ENCODE measurements at places on chromosomes 1 and 21.

GRCh38 chr1:203380420-203381150 lies 29.7 kb upstream of the FMOD start:
- no peak for DNase-seq

DNA sequence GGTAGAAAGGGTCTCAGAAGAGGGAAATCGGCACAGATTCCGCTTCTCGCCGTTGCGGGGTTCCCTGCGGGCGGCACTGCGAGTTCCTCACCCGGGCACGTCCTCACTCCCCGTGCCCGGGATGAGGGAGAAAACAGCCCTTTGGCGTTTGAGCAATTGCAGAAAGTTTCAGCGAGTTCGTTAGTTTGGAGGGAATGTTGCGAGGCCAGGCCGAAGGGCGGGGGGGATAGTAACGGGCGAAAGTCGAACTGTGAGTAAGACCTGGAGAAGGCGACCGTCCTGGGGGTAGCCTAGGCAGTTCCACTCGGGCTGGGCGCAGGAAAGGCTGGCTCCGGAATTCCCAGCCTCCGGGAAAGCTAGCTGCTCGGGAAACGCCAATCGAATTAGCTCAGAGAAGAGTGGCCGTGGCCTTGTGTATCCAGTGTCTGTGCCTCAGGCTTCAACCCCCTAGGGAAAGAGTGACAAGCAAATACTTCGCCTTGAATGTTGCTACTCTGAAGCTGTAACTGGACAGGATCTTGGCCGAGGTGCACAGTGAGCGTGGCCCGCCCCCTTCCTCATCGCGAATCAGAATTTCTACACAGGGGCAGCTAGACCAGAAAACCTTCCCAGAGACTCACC lies 787 bp downstream of the PTGFR start:
- DNase-seq = no peak

DNA sequence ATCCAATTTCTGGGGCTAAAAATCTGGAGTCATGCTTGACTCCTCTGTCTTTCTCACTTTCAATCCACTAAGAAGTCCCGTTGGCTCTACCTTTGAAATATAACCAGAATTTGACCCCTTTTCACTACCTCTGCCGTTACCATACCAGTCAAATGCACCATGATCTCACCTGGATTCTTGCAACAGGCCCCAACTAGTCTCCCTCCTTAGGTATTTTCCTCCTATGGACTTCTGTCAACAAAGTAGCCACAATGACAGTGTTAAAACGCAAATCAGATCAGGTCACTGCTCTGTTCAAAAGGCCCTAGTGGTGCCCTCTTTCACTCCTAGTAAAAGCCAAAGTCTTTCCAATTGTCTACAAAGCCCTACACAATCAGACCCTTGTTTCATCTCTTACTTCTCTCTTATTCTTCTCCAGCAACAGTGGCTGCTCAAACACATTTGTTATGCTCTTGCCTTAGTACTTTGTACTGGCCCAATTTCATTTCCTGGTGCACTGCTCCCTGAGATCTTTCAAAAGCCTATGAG lies 35.7 kb upstream of the AGL start:
- DNase-seq = no peak

GRCh38 chr21:33355996-33356395 lies 31.2 kb downstream of the IFNAR1 start:
- no peak for DNase-seq

DNA sequence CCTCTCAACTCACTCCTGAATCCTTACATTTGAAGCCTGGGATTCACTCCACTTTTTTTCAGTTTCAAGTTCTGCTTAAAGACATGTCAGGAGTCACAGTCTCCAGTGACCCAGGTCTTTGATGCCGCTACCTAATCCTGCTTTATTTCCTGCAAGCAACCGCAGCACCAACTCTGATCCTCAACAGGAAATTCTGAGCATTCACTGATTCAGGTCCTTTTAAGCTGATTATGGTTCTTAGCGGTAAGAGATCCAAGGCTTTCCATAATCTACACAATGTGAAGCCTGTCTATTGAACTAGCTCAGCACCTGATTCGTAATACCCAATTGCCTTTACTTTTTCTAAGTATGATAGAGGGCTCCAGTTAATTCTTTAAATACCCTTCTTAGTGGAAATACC lies 43.7 kb upstream of the PIGC start:
- DNase-seq = no peak

DNA sequence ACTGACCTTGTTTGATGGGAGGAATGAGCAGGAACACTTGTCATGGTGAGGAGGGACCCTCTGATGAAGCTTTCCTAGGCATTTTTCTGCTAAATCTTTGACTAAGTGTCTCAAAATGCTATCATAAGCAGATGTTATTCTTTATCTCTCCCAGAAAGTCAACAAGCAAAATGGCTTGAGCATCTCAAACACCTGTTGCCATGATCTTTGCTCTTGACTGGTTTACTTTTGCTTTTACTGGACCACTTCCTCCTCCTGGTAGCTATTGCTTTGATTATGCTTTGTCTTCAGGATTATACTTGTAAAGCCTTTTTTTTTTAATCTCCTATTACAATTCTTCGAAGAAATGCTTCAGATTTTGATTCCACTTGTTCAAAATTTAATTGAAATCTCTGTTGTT lies 157.4 kb downstream of the GPR52 start:
- DNase-seq = no peak

DNA sequence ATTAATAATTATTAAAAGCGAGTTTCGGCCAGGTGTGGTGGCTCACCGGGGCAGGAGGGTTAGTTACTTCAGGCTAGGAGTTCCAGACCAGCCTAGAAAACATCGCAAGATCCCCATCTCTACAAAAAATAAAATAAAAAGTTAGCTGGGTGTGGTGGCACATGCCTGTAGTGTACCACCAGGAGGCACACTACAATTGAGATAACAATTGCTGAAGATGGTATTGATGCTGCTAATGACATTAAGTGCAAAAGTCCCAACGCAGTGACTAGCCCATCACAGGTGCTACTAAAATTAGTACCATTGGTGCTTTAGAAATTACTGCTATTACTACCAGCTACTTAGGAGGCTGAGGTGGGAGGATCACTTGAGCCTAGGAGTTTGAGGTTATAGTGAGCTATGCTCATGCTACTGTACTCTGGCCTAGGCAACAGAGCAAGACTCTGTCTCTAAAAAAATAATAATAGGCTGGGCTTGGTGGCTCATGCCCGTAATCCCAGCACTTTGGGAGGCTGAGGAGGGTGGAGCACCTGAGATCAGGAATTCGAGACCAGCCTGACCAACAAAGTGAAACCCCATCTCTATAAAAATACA lies 156.6 kb downstream of the GREM2 start:
- DNase-seq = no peak

DNA sequence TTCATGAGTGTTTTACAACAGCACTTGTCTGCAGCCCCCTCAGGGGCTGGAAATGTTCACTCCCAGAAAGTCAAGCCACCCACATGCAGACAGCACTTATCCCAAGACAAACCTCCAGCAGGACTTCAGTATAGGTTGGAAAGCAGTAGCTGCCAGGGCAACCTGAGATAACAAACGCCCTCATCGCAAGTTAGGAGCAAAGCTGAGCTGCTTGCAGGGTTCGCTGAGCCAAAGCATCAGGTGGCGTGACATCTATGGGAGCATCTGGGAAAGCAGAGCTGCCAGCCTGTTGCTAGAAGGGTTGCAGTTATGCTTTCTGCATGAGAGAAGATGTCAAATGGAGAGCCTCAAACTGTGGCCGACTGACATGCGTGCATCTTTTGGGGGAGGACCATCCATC lies 4.2 kb upstream of the STXBP3 start:
- no peak for DNase-seq

DNA sequence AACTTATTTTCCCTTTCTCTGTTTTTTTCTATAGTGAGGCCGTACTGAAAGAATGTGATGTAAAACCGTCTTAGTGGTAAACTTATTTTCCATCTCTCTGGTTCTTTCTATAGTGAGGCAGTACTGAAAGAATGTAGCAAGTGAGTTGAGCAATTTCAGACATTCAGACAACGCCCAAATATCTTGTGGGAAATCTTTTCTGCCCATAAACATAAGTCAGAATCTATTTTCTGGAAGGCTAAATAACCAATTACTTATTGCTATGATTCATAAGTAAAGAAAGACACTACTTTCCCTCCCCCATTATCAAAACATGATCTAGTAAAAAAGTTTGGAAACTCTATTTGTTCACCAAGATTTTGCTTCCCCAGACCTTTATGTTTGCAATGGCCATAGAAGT lies 18.8 kb upstream of the SCCPDH start:
- no peak for DNase-seq

DNA sequence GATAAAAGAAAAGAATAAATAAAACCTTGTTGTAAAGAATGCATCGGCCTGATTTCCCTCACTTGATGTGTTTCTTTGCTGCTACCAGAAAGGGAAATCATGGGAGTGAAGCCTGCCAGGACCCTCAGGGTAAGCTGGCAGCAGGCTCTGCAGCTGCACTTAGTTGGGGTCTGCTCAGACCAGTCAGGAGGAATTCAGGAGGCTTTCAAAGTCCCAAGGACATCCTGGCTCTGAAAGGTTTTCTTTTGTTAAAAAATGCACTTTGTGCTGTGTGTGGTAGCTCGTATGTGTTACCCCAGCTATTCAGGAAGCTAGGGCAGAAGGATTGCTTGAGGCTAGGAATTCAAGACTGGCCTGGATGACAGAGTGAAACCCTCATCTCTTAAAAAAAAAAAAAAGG lies 254.8 kb downstream of the ZNF648 start:
- no peak for DNase-seq

- DNase-seq = no peak
These were observed 113.1 kb downstream of the SLC45A1 start for GRCh38 chr1:8431019-8431418.

- DNase-seq = no peak
These were observed 128.5 kb upstream of the HNRNPU start for GRCh38 chr1:244992833-244993232.

DNA sequence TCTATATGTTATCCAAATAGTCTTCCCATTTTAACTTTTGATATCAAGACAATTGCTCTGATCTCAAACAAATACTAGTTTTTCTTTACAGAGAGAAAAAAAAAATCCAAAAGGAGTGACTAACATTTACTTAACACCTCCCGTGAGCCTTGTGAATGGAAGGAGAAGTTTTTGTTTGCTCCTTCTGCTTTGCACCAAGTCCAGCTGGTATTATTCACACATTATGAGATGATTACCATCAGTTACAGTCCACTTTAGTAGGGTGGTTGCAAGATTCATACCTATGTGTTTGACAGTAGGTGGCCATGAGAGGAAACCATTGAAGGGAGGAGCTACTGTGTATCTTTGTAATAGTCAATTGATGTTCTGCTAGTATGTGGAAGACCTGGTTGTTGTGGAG lies 443.4 kb upstream of the ZP4 start:
- no peak for DNase-seq

GRCh38 chr21:18387994-18388393 lies 15.6 kb downstream of the TMPRSS15 start:
- no peak for DNase-seq

DNA sequence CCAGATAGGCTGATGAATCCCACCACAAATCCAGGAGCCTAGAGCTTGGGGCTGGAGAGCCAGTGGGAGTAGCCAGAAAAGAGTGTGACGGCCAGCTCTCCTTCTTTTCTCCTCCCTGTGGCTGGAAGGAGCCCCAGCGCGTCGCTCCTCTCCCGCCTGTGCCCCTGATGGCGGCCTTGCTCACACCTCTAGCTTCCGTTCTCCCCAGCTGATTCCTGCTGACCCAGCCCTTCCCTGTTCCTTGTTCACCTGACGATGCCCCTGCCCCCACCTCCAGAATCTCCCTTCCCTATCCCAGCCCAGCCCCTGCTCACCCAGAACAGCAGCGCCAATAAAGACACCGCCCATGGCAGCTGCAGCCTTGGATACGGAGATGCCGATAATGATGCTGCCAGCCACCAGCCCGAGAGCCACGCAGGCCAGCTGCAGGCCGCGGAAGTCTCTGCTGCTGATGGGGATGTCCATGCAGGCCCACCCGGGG lies 656 bp downstream of the KNCN start:
- DNase-seq = no peak

GRCh38 chr1:204321051-204321450 lies 38.7 kb downstream of the PLEKHA6 start:
- DNase-seq = no peak

- no peak for DNase-seq
These were observed 37.0 kb upstream of the PLPPR4 start for GRCh38 chr1:99227056-99227897.

DNA sequence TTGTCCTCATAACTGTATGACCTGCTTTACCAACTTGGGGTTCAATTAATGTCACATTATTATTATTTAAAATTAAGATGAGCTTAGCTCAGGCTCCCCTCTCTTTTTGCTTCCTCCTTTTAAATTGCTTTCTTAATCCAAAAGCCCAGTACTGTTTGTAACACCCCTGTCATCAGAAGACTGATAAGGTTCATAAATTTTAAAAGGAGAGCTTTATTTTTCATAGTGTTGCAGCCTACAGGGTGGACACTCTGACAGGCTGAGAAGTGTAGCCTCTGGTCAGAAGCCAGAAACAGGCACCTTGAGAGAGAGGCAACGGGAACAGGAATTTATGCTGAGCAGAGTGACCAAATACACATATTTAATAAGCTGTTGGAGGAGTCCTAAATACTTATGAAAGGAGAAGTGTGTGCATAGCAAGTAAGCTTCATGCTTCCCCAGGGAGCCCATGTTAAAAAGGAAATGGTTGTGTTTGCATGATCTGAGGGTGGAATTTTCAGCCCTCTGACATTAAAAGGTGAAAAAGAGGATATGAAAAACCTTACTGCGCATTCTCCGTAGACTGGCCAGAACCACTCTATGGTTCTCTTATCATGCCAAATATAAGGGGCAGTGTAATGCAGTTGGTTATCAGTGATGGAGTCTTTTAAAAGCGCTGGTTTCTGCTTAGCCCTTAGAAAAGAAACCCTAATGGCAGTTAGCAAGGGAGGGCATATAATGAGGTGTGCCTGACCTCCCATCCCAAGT lies 30.5 kb upstream of the FGGY start:
- no peak for DNase-seq

DNA sequence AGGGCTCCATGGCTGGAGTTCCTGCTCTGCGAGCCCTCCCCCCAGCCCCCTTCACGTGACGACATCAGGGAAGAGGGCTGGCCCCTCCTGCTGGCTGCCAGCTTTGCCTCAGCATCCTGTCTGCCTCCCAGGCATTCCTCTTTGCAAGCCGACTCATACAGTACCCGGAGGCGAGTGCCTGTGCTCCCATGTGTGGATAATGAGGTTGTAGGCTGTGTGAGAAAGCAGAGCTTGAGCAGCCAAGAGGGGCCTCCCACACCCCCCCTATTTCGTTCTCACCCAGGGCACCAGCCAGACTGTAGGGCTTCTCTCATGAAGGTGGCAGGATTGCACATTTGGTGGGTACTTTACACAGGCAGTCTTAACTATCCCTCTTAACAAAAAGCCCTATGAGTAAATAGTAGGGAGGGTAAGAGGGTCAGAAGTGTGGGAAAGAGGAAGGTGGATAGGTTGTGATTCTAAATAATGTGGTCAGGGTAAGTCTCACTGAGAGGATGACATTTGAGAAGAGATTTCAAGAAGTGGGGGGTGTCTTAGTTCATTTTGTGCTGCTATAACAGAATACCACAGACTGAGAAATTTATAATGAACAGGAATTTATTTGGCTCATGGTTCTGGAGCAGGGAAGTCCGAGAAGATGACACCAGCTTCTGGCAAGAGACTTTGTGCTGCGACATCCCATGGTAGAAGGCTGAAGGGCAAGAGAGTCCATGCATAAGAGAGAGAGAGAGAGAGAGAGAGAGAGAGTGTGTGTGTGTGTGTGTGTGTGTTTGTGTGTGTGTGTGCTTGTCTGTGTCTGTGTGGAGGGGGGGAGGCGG lies 113.5 kb downstream of the OMA1 start:
- no peak for DNase-seq

- DNase-seq = no peak
These were observed 25.6 kb upstream of the IL20 start for GRCh38 chr1:206839857-206840256.
